Substantia nigra (tissue), 51 donors: ENCODE measurements at places on chromosomes 2 and 18.

GRCh38 chr2:134433979-134434378, 180.1 kb downstream of the MGAT5 start:
- DNase-seq = no peak

- no peak for DNase-seq
Measured at GRCh38 chr18:68219872-68220271, 495.0 kb downstream of the TMX3 start.

DNA sequence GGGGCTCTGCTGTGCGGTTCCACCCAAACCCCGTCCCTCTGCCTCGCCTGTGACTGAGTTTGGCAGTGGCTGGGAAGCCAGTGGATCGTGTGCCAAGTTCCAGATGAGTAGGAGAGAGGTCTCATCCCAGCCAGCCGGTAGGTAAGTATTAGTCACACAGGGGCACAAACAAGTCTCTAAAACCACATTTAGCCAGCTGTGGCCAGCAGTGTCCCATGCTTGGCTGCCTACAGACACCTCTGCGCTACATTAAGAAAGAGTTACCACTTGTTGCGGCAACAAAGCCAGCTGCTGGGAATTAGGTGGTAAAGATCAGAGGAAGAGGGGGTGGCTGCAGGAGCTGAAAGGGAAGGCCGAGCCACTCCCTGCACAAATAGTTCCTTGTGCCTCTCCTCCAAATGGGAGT, 81.2 kb downstream of the GATA6 start:
- no peak for DNase-seq

DNA sequence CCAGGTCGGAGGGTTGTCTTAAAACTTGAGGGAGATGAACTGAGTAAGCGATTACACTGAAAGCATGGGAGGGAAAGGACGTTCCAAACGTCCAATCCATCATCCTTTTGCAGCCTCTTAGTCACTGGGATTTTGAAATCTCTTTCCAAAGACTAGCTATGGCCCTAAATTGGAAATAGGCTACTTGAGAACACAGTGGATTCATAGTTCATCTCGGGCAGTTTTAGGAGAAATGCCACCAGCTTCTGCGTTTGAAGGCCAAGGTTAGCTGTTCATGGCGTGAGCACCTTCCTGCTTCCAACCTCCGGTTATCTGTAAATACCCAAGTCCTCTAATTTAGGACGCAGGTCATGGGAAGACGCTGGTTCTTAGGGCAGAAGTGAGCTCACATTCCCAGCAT, 821 bp upstream of the EML6 start:
- no peak for DNase-seq

DNA sequence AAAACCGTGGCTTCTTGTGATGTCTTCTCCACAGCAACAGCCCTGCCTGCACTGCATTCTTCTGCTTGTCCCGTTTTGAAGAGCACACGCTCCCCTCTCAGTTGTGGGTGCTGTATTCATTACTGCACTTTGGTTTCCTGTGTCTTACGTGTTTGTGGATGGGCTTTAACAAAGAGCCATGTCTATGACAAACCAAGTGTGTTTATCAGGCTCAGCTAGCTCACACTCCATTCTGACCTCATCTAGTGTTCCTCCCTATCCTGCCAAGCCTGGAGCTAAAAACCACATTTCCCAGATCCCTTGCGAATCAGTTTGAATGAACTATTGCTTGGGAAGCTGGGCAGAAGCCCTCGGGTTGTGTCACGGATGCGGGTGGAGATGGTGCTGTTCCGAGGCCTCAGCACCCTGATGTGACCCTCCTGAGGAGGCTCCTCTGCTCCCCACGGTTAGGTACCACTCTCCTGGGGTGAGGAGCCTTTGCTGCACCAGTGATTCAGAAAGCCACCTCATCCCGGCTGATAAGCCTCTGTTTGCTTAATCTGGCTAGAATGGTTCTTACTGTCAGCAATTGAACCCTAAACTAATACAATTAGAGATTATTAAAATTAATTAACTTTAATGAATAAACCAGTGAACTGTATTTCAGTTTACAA, 116.5 kb downstream of the GALR1 start:
- no peak for DNase-seq

- no peak for DNase-seq
Measured at GRCh38 chr2:71951083-71951468, 196.6 kb downstream of the CYP26B1 start.

DNA sequence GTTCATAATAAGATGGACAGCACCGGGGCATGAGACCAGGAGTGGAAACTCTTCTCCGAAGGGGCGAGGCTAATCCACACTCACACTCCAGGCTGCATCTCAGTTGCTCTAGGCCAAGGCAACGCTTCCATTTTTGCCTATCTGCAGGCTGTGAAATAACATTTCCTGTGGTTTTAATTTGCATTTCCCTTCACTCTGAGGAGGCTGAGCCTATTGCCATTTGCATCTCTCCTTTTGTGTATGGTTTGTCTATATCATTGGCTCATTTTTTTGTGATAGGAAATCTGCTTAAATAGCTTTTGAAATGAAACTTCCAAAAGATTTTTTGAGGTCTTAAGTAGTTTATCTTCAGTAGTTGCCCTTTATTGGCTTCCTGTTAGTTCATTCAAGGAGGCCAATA, 57.6 kb downstream of the TPGS2 start:
- no peak for DNase-seq
